ENCODE measurements at places on chromosomes 5 and 9.

GRCh38 chr9:21481470-21482056 lies 550 bp downstream of the IFNE start:
- H3K36me3 ChIP-seq: no peaks in the 10 kb centered on the region
- H3K27ac ChIP-seq: no peak overlapping the region
- no peaks in the 10 kb centered on the region for H3K27me3 ChIP-seq
- no peak for DNase-seq
- no peaks in the 10 kb centered on the region for H3K4me1 ChIP-seq

- DNase-seq: no peak
- H3K4me3 ChIP-seq: no peak overlapping the region
- no peaks in the 10 kb centered on the region for H3K36me3 ChIP-seq
- H3K27me3 ChIP-seq: no peaks in the 10 kb centered on the region
- H3K4me1 ChIP-seq: peaks cover 16% of the 10 kb centered on the region
Observed at GRCh38 chr9:128153060-128153946, 4.0 kb downstream of the LCN2 start.

GRCh38 chr5:39201781-39202596 lies 17.4 kb downstream of the FYB1 start:
- H3K4me3 ChIP-seq: peak overlapping the region; percentile 22
- no peaks in the 10 kb centered on the region for H3K36me3 ChIP-seq
- no peak for DNase-seq
- H3K27ac ChIP-seq: peak overlapping the region; percentile 59
- H3K4me1 ChIP-seq: no peaks in the 10 kb centered on the region
- no peaks in the 10 kb centered on the region for H3K27me3 ChIP-seq

- H3K4me1 ChIP-seq: peaks cover 5% of the 10 kb centered on the region
- no peak for DNase-seq
- H3K4me3 ChIP-seq: no peak overlapping the region
- H3K36me3 ChIP-seq: no peaks in the 10 kb centered on the region
Observed at GRCh38 chr5:402615-403359, 40.2 kb upstream of the EXOC3 start.

DNA sequence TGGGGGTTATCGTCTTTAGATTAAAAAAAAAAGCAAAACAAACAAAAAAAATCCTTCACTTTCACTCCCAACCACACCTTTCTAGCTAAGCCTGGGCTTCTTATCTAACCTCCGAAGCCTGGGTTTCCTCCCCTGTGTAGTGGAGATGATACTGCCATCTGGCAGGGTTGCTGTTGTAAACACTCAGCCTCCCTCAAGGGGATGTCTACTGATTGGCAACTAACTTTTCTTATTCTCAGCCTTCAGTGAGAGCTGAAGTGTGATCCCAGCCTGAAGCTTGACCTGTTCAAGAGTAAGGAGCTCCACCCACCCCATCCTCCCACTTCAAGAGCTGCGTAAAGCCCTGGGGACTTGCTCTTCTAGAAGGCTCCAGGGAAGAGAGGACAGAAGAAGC lies 21.5 kb upstream of the WWC1 start:
- peaks cover 6% of the 10 kb centered on the region for H3K4me1 ChIP-seq
- no peaks in the 10 kb centered on the region for H3K27me3 ChIP-seq
- no peak for DNase-seq
- H3K36me3 ChIP-seq: no peaks in the 10 kb centered on the region

- no peaks in the 10 kb centered on the region for H3K27me3 ChIP-seq
- DNase-seq: no peak
- H3K4me1 ChIP-seq: no peaks in the 10 kb centered on the region
- no peak overlapping the region for H3K4me3 ChIP-seq
- H3K36me3 ChIP-seq: no peaks in the 10 kb centered on the region
- H3K27ac ChIP-seq: no peak overlapping the region
Observed at GRCh38 chr5:78997090-78997489, 12.0 kb upstream of the ARSB start.

- H3K4me1 ChIP-seq: no peaks in the 10 kb centered on the region
- no peaks in the 10 kb centered on the region for H3K27me3 ChIP-seq
- no peak overlapping the region for H3K4me3 ChIP-seq
- no peaks in the 10 kb centered on the region for H3K36me3 ChIP-seq
- no peak for DNase-seq
- no peak overlapping the region for H3K27ac ChIP-seq
Observed at GRCh38 chr9:13181652-13182051, 97.8 kb downstream of the MPDZ start.

DNA sequence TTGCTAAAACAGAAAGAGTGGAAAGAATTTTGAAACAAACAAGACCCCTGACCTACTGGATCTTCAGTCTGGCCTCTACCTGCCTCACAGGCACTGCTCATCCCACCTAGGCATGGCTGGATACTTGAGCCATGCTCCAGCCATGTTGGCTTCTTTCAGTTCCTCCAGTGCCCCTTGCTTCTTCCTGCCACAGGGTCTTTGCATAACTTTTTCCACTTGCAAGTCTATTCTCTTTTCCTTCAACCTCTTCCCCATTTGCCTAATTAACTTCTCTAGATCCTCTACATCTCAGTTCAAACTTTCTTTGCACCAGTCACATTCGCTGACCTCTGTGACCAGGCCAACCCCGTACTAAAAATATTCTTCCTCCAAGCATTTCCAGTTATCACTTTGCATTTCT lies 50.4 kb downstream of the STARD4 start:
- H3K27ac ChIP-seq: no peak overlapping the region
- H3K36me3 ChIP-seq: no peaks in the 10 kb centered on the region
- no peak overlapping the region for H3K4me3 ChIP-seq
- H3K4me1 ChIP-seq: no peaks in the 10 kb centered on the region

DNA sequence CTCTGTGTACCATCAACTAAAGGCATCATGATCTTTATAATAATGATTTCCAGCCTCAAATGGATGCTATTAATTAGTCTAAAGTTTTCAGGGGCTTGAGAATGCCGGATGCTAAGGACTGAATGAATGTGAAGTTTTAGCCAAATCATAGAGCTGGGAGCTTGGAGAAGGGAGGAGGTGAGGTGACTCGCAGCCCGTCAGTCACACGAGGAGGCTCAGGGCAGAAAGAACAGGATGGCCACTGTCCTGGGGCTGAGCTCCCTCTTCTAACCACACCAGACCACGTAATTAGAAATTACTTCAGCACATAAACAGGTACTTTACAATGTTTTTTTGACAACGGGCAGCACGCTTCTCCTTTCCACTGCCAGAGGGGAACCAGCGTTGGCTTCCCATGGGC lies 222.6 kb downstream of the NPR3 start:
- H3K4me3 ChIP-seq: no peak overlapping the region
- no peaks in the 10 kb centered on the region for H3K36me3 ChIP-seq
- H3K27me3 ChIP-seq: no peaks in the 10 kb centered on the region
- DNase-seq: no peak
